ENCODE measurements at places on chromosomes 7 and 10.

DNA sequence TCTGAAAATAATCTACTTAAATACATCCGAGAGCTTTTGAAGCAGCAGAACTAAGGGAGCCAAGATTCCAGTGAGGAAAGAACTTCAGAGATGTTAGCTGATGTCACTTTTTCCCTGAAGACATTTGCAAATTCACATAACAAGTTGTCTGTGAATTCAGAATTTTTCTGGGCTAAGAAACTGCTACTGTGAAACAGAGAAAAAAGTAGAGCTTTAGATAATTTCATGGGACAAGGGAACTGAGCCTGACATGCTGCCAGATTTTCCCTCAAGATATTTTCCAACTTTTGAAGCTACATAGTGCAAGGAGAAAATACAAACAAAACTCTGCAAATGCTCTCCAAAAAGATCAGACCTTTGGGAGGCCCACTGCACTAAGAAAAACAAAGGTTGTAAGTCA is 484.2 kb downstream of the ANKRD7 start:
- no peak for DNase-seq

- DNase-seq, result no peak
These were observed 80.0 kb upstream of the NPVF start for GRCh38 chr7:25308246-25308645.

- DNase-seq, result peak; percentile 87
These were observed 140.6 kb downstream of the NRP1 start for GRCh38 chr10:33193701-33194521.

DNA sequence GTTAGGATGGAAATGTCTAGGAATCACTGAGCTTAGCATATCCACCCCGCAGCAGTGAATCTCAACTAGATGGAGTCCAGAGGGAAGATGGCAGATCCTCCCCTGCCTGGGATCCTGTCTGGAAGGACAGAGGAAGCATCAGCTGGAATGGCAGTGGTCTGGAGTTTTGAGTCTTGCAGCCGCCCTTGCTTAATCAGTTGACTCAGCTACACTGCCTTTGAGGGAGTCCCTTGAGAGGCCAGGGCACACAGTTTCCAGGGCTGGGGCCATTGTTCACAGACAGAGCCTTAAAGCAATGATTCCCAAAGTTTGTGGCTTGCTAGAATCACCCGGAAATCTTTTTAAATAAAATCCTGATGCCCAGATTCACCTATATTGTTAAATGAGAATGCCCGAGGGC is 128.1 kb downstream of the NT5C2 start:
- DNase-seq, result no peak

GRCh38 chr10:80515511-80515910 is 22.2 kb upstream of the SH2D4B start:
- no peak for DNase-seq

GRCh38 chr10:130141038-130141437 is 4.8 kb downstream of the GLRX3 start:
- DNase-seq, result no peak

GRCh38 chr10:97582169-97582568 is 2.0 kb upstream of the HOGA1 start:
- no peak for DNase-seq

DNA sequence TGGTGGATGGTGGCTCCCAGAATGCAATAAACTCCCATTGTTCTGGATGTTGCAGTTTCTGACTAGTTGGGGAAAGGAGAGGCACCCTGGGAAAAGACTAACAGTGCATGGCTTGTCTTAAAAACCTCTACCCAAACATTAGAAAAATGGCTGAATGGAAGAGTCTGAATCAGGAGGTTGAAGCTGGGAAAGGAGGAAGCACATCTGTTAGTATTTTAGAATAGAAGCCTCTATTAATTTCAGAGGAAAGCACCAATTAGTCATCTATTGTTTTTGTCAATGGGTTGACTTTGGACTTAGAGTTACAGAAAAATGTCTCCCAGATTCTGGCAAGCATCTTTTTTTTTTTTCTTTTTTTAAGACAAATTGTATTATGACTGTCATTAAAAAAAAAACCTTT is 56.1 kb upstream of the ELMO1 start:
- no peak for DNase-seq

DNA sequence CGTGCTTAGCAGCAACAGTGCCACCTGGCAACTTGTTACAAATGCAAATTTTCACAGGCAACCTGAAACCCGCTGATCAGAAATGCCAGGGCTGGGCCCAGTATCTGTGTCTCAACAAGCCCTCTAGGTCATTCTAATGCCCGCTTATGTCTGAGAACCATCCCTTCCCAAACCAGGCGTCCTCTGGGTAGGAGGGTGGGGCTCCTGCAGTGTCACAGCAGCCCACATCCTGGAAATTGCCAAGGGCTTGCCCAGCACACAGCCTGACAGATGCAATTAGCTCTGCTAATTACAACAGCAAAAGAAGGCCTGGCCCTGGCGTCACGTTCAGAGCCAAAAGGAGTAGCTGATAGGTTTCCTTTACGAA is 15.9 kb downstream of the ITPRIP start:
- DNase-seq, result no peak

DNA sequence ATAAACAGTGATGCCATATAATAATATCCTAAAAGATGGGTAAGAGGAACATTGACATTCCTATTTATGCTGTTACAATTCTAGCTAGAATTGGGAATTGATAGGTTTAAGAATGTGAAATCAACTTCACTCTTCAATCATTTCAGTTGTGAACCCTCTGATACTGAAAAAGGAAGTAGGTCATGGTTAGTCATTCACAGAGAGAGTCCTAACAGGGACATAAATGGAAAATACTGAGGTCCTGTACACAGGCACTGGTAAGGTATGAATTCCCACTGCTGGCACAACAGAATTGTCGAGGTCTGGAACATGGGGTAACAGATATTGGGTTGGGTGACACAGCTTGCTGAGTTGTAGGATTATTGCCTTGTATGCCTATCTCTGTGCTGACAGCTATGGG is 289.4 kb upstream of the LRRN3 start:
- DNase-seq, result no peak

- DNase-seq, result peak; percentile 32
These were observed 292.5 kb upstream of the ZNF32 start for GRCh38 chr10:43940898-43941837.

DNA sequence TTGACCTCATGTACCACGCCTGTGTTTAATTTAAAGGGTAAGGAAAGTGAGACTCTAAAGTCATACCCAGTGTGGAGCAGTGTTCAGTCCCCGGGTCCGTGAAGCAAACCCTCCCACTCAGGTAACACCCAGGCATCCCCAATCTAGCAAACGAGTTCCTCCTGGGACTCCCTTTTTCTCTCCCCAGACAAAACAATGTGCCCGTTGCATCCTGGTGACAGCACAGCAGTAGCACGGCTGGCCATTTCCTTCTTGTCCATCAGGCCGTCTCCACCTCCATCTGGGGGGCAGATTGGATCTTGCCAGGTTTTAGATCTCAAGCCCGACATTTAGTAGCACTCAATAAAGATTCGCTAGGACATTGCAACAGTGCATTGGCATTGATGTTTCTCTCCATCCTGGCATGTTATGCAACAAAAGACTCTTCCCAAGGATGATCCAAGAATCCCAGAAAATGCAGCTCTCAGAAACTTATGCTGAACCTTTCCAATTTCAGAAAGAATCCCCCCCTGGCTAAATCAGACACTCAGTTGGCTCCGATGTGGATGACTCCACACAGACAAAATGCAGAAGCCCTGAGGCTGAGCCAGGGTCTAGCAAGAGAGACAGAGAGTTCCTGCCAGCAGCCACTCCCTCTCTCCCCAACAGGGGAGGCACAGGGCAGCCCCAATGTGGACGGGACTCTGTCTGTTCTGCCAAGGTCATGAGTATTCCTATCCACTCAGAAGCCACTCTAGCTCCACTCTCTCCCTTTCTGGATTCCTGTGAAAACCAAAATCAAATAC is 274.5 kb upstream of the MGMT start:
- DNase-seq, result no peak

DNA sequence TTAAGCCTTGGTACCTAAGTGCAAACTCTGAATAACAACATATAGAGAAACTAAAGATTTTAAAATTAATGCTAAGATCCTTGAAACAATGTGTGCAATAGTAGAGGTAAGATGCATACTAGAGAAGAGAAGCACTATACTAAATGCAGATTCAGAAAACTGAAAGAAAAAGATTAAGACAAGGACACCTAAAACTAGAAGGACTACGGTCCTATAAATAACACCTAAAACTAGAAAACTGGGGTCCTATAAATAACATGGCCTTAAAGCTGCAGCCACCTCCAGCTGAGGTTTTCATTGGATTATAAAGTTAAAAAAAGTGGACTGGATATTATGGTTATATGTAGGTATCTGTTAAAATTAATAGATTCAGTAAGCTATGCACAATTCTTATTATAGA is 320.9 kb downstream of the IPMK start:
- DNase-seq, result no peak

DNA sequence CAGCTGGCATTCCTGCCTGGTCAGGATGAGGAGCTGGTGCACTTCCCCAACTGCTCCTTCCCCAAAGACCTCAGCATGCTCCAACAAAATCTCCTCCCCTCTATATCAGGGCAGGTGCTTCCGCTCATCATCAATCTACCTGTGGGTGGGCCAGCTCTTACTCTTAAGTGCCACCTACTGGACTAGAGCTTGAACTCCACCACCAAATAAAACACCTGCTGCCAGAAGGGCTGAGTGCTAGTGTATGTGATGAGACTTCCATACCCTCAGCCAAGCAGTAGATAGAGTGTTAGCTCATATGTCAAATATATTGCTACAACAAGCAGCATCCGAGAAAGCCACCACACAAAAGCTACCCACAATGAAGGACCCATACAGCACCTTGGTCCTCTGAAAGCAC is 264.3 kb downstream of the RNLS start:
- DNase-seq, result no peak

GRCh38 chr10:94018107-94018506 is 24.4 kb downstream of the PLCE1 start:
- DNase-seq, result no peak

DNA sequence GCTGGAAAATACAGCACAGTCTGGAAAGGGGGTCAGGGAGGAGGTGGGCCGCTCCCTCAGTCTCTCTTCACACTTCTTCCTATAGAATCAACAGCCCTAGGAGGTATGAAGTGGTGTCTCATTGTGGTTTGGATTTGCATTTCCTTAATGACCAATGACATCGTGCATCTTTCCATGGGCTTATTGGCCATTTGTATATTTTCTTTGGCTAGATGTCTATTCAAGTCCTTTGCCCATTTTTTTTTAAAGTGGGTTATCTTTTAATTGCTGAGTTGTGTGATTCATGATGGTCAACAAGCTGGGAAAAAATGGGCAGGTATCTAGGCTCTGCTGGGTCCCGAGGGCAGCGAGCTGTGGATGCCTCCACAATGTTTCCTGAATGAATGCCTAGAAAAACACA is 29.1 kb downstream of the TMEM130 start:
- peak; percentile 49 for DNase-seq

DNA sequence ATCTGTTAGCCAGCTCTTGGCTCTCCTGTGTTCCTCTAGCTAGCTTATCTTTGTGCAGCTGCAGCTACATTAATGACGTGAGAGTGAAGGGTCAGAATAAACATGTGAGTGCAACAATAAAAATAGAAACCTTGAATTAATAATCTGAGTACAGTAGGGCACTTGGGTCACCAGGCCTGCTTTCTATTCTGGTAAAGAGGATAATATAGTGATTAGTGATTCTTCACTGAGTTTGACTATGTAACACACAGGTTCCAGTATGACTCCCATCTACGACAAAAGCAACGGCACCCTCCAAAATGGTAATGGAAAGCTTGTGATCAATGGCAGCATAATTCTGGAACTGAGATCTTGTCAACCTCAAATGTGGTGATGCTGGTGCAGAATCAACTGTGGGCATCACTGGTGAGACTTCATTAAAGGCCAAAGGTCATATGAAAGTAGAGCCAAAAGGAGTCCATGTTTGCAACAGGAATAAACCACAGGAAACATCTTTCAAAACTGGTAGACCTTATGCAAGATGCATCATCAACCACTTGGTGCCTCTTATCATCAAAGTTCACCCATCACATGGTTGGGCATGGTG is 77.6 kb downstream of the NRBF2 start:
- DNase-seq, result no peak

DNA sequence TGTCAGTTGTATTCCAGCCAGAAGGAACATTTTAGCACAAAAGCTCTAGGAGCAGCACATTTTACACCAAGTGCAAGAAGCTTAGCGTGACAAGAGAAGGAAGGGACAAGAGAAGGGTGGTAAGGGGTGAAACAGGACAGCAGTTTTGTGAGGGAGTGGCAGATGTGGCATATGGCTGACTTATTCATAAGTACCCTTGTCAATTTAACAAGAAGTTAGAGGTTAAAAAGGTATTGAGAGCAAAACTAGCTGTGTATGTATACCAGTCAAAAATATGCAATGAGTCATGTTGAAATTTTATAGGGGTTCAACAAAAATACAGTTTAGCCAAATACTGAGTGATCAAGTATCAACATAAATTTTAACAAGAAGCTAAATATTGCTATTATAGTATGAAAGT is 561.5 kb upstream of the POT1 start:
- DNase-seq, result no peak

DNA sequence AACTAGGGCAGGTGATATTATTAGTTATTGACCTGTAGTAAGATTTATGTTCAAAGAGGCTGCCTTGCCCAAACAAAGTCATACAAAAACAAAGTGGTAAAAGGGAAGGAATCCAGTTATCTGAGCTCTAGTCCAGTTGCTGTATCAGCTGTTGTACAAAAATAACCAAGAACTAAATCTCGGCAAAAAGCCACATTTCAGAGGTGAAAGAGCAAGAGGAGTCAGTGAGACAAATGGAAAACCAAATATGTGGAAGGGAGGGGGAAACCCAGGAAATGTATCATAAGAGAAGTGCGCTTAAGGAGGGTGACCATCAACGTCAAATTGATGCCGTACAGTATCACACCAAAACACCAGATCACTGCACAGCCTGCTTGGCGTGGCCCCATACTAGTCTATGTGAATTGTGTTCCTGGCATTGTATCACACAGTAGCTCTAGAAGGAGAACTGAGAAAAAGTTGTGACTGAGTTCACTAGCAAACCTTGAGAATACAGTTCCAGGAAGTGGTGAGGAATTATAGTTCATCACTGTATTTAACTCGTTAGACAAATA is 6.4 kb downstream of the AGBL3 start:
- no peak for DNase-seq

DNA sequence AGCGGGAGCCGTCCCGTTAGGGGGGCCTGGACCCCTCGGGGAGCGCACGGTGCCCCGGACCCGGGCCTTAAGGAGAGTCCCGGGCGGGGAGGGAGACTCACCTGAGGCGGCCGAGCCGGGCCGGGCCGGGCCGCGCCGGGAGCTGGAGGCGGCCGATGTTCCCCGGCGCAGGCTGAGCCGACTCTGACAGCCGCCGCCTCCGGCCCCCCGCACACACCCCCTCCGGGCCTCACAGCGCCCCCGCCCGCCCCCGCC is at the start of gene ACHE:
ACHE (minus strand) TSS at position 188 of the 255 bp plus-strand sequence. CDS start 1,656 bp downstream, outside the sequence.
- DNase-seq, result no peak
